Fibroblast of lung (primary cell): ENCODE measurements at places on chromosomes 7 and 10. TPM values are rescaled to one million over a fixed set of nuclear protein-coding genes. Genes with fewer than 3 reads are reported as not detected.

The FGL2 gene
- 4.9 and 15.6 TPM in 2 replicates for polyA plus RNA-seq

The UCN3 gene
- polyA plus RNA-seq, result not detected in 2 replicates

The CYP2E1 gene
- 0.66 and 0.90 TPM in 2 replicates for polyA plus RNA-seq

The ZP3 gene
- polyA plus RNA-seq, result 1.4 TPM in 2 replicates

DNA sequence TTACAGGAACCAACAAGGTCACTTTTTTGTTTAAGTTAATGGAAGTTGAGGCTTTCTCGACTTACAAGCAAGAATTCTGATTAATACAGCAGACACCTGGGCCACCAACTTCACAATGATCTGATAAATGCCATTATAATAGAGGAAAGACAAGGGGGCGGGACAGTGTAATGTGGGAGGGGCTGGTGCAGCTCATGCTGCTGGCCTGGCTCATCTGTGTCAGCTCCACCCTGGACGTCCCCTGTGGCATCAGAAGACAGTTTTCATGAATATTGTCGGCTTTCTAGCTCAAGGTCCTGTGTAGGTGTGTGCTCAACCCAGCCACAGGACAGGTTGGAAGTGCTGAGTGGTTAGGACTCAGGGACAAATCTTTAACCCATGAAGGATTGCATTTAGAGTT is 57.0 kb downstream of the MTURN start:
- H3K27me3 ChIP-seq, result no peaks in the 10 kb centered on the region
- no peak for DNase-seq
- no peaks in the 10 kb centered on the region for H3K36me3 ChIP-seq
- no peak overlapping the region for H3K27ac ChIP-seq
- no peaks in the 10 kb centered on the region for H3K4me1 ChIP-seq

DNA sequence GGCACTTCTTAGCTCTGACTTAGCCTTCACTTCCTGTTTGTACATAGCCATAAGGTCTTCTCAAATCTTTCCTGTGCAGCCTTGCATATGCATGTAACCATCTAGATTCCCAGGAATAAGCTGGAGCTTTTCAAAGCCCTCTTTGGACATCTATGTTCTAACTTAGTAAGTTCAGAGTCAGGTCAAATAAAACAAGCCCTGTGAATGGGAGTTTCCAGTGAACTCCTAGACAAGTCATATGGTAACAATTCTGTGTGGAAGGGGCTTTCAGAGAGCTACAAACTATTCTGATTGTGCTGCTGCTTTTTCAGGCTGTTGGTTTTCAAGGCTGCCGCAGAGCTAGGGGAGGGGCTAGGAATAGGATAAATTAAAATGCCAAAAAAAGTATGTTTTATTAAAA is 208.4 kb upstream of the AKR1E2 start:
- H3K36me3 ChIP-seq, result no peaks in the 10 kb centered on the region
- no peak overlapping the region for H3K27ac ChIP-seq
- H3K4me3 ChIP-seq, result no peak overlapping the region
- H3K4me1 ChIP-seq, result no peaks in the 10 kb centered on the region
- DNase-seq, result no peak

DNA sequence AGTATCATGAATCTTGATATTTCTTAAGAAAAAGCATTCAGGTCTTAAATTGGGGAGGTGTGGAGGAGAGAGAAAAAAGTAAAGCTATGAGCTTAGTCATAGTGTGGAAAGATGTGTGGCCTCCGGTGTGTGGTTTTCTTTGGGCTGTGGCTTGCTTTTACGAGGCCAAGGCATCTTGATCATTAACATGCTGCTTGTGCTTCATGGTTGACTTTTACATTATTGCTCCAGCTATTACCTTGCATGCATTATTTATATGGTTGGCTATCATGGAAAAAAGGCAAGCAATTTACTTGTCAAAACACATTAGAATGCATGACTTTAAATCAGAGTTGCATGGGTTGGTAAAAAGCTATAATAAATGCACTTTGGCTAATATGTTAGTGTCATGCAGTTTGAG is 300.7 kb upstream of the ADARB2 start:
- H3K4me1 ChIP-seq, result no peaks in the 10 kb centered on the region

- H3K4me1 ChIP-seq, result no peaks in the 10 kb centered on the region
- H3K36me3 ChIP-seq, result no peaks in the 10 kb centered on the region
- no peak overlapping the region for H3K4me3 ChIP-seq
Measured at GRCh38 chr10:130994191-130994590, 317.3 kb downstream of the TCERG1L start.

DNA sequence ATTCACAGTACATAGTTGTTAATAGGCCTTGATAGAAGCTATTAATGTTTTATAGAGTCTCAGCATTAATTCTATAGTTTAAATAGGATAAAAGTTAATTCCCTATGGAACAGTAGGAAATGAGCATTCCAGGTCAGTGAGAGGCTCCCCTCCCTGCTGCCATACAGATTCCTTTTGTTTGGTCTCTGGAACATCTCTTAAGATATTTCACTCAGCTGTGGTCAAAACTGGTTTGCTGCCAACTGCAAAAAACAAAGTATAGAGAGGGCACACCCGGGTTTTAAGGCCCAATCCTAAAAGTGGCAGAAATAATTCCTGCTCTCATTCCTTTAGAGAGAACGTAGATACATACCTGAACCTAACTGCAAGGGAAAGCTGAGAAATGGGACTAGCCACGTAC is 51.3 kb downstream of the MDFIC start:
- H3K27me3 ChIP-seq, result no peaks in the 10 kb centered on the region
- H3K4me1 ChIP-seq, result peaks cover 9% of the 10 kb centered on the region
- no peaks in the 10 kb centered on the region for H3K36me3 ChIP-seq
- no peak overlapping the region for H3K27ac ChIP-seq
- no peak overlapping the region for H3K4me3 ChIP-seq

GRCh38 chr10:15461353-15462108 is 90.4 kb upstream of the FAM171A1 start:
- H3K36me3 ChIP-seq, result no peaks in the 10 kb centered on the region
- no peak overlapping the region for H3K4me3 ChIP-seq
- peak; percentile 7 for DNase-seq
- H3K4me1 ChIP-seq, result peaks cover 4% of the 10 kb centered on the region

GRCh38 chr10:14667781-14668180 is 106.9 kb downstream of the FAM107B start:
- peaks cover 3% of the 10 kb centered on the region for H3K4me1 ChIP-seq
- no peak for DNase-seq
- H3K36me3 ChIP-seq, result no peaks in the 10 kb centered on the region
- H3K27me3 ChIP-seq, result no peaks in the 10 kb centered on the region
- no peak overlapping the region for H3K27ac ChIP-seq
- no peak overlapping the region for H3K4me3 ChIP-seq

- no peak overlapping the region for H3K4me3 ChIP-seq
- H3K4me1 ChIP-seq, result no peaks in the 10 kb centered on the region
- no peak for DNase-seq
- no peak overlapping the region for H3K27ac ChIP-seq
Measured at GRCh38 chr7:50196719-50197118, 103.7 kb upstream of the ZPBP start.
